ENCODE measurements at places on chromosomes 4 and X.

DNA sequence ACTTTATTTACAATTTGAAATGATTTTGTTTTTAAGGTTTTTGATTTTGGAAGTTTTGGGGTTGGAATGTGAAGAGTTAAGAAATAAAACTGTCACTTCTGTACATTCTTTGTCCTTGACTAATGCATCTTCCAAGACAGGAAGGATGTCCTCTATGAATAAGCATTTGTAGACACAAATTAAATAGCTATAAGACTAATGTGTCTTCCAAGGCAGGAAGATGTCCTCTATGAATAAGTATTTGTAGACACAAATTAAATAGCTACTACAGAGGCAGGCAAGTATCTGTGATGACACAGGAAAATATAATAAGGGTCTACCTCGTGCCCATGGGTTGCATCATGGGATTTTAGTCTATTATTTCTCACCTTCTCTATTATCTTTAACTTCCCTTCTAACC lies 14.5 kb downstream of the PRSS48 start:
- no peak for DNase-seq

- peak; percentile 93 for DNase-seq
Measured at GRCh38 chr4:15451866-15452765, 17.6 kb upstream of the CC2D2A start.

DNA sequence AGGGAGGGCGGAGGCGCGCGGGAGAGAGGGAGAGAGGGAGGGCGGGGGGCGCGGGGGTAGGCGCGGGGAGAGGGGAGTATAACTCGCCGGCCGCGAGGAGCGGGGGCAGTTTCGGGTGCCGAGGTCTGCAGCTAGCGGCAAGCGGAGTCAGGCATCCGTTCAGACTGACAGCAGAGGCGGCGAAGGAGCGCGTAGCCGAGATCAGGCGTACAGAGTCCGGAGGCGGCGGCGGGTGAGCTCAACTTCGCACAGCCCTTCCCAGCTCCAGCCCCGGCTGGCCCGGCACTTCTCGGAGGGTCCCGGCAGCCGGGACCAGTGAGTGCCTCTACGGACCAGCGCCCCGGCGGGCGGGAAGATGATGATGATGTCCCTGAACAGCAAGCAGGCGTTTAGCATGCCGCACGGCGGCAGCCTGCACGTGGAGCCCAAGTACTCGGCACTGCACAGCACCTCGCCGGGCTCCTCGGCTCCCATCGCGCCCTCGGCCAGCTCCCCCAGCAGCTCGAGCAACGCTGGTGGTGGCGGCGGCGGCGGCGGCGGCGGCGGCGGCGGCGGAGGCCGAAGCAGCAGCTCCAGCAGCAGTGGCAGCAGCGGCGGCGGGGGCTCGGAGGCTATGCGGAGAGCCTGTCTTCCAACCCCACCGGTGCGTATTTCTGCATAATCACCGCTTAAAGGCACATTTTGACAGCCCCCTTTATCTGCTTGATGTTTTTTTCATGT lies at the start of gene POU4F2:
Gene POU4F2 (plus strand): TSS at position 108 of the 720 bp plus-strand sequence. CDS start 248 bp downstream, at position 356.
- DNase-seq, result peak; percentile 13

DNA sequence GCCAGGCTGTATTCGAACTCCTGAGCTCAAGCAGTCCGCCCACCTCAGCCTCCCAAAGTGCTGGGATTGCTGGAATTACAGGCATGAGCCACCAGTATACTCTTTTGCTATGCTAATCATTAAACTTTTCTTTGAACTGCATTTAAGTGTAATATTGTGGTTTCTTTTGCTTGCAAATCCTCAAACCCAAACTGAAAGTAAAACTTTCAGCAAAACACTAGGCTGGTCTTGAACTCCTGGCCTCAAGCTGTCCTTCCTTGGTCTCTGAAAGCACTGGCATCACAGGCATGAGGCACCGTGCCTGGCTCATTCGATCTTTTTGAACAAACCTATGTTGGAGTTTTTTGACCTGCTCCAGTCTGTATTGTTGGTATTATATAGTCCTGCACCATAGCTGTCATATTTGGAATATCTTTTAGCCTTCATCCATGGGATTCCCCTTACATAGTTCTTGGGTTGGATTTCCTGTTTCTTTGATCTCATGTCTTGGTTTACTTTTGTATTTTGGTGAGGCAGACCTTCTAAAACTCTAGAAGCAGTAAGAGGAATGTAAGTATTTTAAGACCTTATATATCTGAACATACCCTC lies 34.1 kb downstream of the MOB1B start:
- no peak for DNase-seq

DNA sequence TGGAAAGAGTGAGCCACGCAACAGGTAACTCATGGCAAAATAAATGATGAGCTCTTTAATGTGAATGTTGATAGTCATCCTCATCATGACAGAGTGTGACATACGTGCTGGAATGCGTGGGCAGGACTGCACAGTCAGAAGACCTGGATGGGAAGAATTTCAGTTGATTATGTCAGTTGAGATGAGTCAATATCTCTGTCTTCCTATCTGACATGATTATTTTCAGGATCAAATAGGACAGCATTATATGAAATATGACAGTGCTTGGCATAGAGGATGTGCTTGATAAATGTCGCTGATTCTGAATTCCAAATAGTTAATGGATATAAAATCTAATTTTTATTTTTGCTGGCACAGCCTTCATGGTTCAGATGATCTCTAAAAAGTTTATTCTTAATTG lies 95.1 kb downstream of the IL15 start:
- no peak for DNase-seq

- DNase-seq, result no peak
Measured at GRCh38 chrX:148930206-148930729, 429.9 kb downstream of the AFF2 start.

DNA sequence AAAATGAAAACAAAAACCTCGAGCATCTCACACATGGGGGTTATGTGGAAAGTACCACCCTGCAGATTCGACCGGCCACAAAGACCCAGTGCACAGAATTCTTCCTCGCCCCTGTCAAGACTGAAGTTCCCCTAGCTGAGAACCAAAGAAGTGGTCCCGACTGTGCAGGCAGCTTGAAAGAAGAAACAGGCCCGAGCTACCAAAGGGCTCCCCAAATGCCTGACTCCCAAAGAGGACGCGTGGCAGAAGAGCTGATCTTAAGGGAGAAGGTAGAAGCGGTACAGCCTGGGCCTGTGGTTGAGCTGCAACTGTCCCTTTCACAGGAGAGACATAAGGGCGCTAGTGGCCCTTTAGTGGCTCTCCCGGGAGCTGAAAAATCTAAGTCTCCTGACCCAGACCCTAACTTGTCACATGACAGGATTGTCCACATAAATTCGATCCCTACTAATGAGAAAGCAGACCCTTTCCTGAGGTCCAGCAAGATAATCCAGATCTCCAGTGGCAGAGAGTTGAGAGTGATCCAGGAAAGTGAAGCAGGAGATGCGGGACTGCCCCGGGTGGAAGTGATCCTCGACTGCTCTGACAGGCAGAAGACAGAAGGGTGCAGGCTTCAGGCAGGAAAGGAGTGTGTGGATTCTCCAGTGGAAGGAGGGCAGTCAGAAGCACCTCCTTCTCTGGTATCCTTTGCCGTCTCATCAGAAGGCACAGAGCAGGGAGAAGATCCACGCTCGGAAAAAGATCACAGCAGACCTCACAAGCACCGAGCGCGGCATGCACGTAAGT lies 108.8 kb upstream of the MYOZ2 start:
- DNase-seq, result no peak

- DNase-seq, result peak; percentile 71
Measured at GRCh38 chrX:40922307-40922706, 162.9 kb upstream of the USP9X start.

DNA sequence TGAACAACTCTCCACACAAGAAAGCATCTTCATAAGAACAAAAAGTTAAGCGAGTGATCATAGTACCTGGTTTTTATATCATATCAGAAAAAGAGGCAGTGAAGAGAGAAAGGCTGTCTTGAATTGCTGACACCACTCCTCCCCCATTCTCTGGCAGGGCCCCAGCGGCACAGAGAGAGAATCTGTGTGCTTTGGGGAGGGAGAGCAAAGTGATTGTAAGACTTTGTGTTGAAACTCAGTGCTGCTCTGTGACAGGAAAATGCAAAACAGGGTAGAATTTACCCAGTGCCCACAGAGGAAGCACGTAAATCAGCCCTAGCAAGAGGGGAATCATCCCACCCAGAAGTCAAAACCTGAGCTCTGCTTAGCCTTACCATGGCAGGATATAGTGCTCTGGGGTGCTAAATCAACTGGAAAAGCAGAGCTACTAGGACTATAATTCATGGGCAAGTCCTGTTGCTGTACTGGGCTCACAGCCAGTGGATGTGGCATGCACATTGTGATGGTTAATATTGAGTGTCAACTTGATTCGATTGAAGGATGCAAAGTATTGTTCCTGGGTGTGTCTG lies 174.6 kb downstream of the PRR32 start:
- DNase-seq, result no peak

DNA sequence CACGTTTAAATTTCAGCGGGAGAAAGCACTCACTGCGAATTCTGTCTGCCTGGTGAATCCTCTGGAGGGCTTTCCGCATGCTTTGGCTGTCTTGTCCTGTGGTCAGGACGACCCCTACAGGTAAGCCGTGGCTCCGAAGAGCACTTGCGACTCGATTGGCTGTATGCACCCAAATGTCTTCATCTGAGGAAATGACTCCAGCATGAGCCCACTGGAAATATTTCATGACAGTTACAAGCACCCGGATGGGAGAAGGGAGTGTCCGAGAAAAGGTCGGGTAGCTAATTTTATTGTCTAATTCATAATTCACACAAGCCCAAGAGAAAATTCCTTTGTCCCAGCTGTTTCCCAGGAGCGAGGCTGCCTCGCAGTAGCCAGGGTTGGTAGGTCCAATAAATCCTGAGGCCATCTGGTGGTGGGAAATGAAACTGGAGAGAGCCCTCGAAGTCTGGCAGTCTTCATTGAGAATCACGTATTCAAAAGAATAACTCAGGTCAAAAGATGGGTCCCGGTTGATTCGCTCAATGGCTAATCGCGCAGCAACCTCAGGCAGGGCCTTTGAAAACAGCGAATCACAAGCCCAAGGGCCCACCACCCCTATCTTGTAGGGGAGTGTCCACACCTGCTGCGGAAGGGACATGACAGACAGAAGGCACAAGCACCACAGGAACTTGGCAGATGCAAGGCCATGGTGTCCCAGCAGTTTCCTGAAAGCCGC lies 6.6 kb downstream of the GUCY2F start:
- peak; percentile 64 for DNase-seq

GRCh38 chrX:153649915-153650782 lies 3.1 kb downstream of the DUSP9 start:
- DNase-seq, result no peak

DNA sequence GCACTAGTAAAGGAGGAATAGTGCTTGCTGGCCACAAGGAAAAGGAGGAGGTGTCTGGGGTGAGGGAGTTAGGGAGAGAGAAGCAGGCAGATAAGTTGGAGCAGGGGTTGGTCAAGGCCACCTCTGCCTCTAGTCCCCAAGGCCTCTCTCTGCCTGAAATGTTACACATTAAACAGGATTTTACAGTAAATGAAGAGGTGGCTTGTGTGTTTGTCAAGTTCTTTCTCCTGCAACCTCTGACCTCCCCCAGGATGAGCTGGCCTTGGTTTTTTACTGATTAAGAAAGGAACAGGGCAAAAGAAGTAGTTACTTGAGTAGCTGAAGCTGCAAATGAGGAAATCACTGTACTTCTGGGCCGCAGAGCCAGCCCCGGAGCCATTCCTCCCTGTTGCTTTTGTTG lies 2.0 kb downstream of the GJB1 start:
- DNase-seq, result no peak

GRCh38 chr4:10659251-10659650 lies 25.3 kb downstream of the CLNK start:
- no peak for DNase-seq

DNA sequence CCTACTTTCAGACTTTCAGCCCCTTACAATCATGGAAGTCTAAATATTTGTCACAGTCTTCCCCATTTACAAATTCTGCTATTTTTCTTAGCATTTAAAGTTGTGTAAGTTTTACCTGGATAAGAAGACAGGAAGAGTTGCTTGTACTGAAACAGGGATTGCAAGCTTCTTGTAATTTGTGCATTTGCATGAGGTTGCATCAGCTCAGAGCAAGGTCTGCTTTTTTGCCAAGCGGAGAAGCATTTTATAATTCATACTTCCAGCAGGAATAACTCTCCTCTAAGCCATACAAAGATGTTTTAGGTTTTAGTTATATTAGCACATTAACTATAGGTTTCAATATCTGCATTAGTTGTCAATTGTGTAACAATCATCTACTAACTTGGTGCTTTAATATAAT lies 922.0 kb upstream of the PABPC4L start:
- no peak for DNase-seq

GRCh38 chr4:42917296-42917695 lies 24.8 kb downstream of the GRXCR1 start:
- no peak for DNase-seq

DNA sequence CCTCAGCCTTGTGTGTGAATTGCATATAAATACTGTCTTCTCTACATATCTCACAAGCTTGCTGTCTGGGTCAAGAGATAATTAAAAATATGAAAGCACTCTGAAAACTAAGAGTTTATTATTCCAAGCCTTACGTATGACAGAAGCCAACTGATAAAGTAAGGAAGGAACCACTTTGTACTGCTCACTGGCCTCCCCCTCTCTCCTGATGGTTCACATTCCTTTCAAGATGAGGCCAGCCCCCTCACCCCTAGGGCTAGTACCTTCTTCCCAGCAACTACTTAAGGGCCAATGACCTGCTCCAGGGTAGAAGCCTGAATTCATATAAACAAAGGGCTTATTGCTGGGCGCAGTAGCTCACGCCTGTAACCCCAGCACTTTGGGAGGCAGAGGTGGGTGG lies 5.4 kb upstream of the SOWAHD start:
- no peak for DNase-seq

DNA sequence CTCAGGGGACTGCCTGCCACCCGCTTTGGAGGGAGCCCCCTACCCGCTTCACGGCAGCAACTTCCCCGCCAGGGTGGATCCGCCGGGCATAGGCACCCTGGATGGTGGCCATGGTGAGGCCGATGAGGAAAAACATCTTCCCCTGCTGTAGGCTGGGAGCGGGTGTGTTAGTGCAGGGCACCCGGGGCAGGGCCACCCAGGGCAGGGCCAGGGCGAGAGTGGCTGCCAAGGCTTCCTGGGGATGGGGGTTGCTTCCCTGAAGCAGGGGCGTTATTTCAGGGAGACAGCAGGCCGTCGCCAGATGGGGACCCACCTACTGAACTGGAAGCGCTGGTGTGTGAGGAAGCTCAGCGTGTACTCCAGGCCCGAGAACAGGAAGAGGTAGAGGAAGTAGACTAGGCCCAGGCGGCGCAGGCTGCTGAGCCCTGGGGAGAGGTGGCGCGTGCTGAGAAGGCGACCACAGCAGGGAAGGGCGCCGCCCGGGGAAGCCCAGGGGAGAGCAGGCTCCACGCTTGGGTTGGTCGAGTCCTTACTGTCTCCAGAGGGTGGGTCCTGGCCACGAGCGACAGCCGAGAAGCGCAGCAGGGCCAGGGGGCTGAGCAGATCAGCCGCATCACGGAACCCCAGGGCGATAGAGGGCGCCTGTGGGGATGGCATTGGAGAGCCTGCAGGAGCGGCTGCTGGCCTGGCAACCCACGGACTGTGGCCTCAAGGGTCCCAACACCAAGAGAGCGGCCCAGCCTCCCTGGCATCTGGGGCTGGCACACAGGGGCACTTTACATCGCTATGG lies 31.5 kb downstream of the NOP14 start:
- no peak for DNase-seq

GRCh38 chrX:139025816-139026215 lies 314.3 kb upstream of the FGF13 start:
- DNase-seq, result no peak

GRCh38 chrX:98194036-98194435 lies 1310.3 kb downstream of the RPA4 start:
- DNase-seq, result no peak
